ENCODE measurements at places on chromosomes 1 and 21. TPM values are rescaled to one million over a fixed set of nuclear protein-coding genes. Genes with fewer than 3 reads are reported as not detected.

Gene TCEA3
- 12.1 TPM for total RNA-seq

Gene MROH9
- total RNA-seq: not detected

Gene NBPF10
- 2.5 TPM for total RNA-seq

Gene CA14
- total RNA-seq: not detected

Gene PLA2G2C
- not detected for total RNA-seq

Gene FHAD1
- total RNA-seq: 0.21 TPM

Gene SH2D1B
- not detected for total RNA-seq

- DNase-seq: no peak
Measured at GRCh38 chr21:31358158-31358557, 14.1 kb upstream of the TIAM1 start.

GRCh38 chr1:1130206-1131120 lies 14.6 kb upstream of the C1orf159 start:
- DNase-seq: no peak

DNA sequence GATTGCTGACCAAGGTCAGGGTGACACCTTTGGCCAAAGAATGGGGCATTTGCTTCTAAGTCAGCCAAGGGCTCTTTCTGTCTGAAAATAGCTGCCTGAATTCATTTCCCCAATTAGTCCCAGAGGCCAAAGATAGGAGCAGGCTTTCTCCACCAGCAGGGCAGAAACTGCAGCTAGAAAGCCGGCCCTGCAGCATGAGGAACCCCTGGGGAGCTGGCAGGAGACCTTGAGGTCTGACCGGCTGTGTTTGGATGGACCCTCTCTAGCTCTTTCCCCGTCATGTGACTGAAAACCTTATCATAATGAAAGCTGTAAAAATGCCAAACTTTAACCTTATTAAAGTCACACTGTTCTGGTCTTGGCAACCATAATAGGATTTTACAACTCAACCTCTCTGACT lies 93.4 kb downstream of the CD58 start:
- no peak for DNase-seq

GRCh38 chr1:182561456-182561855 lies 27.6 kb downstream of the RNASEL start:
- DNase-seq: no peak

DNA sequence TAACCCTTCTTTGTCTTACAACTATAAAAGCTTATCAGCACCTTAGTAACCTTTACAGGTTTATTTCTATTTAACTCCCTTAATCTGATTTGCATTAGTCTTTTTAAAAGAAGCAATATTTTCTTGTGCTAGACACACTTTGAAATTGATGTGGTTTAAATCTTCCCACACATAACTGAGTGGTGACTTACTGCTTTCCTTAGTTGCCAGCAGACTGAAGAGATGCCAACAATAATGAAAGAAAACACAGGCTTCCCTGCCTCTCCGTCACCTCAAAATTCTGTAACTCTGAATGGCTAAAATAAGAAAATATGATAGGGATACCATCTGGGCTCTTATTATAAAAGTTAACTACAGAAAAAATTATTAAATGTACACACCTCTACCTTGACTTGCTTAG lies 196.8 kb downstream of the PTBP2 start:
- DNase-seq: no peak

- no peak for DNase-seq
Measured at GRCh38 chr1:30518696-30519095, 204.7 kb downstream of the MATN1 start.

GRCh38 chr21:31090376-31090775 lies 52.1 kb upstream of the KRTAP19-8 start:
- DNase-seq: no peak
